Left hindlimb (tissue), 1 donor: ENCODE measurements at places on chromosomes 12 and 14.
A peak's percentile ranks its signal among the peaks of the same experiment; 100 is the strongest.

DNA sequence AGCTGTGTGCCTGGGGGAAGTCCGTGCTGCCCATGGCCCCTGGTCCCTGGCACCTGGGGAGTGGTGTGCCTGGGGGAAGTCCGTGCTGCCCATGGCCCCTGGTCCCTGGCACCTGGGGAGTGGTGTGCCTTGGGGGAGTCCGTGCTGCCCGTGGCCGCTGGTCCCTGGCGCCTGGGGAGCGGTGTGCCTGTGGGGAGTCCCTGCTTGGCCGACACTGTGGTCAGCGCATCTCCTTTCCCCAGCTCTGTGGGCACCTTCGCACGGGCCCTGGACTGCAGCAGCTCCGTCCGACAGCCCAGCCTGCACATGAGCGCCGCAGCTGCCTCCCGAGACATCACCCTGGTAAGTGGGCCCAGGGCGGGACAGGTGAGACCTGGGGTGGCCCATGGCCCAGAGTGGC is 14.5 kb upstream of the CRIP2 start:
- no peak for DNase-seq

DNA sequence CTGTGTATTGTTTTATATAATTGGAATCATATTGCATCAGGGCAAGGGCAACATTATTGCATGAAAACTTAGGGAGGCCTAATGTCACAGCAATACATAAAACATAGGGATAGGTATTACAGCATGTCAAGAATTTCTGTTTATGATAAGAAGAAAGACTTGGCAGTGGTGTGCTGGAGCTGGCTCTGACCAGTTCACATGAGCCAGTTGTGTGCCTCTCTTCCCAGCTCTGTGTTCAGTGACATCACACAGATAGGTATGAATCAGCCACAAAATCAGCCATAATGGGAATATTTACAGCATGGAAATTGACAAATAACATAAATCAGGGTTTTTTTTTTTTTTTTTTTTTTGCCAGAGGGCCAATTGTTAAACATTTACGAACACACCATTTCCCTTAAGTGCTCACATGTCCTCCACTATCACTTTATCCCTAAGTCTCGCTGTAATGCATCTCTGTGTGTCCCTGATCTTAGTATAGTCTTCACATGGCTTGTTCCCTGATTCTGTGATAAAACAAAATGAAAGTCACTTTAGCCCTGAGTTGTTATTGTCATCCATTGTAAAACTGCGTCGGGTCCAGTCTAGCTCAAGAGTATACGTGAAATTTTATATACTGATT is 31.9 kb upstream of the ACSM4 start:
- no peak for DNase-seq

GRCh38 chr12:63302269-63302940 is 151.4 kb upstream of the AVPR1A start:
- DNase-seq = no peak

DNA sequence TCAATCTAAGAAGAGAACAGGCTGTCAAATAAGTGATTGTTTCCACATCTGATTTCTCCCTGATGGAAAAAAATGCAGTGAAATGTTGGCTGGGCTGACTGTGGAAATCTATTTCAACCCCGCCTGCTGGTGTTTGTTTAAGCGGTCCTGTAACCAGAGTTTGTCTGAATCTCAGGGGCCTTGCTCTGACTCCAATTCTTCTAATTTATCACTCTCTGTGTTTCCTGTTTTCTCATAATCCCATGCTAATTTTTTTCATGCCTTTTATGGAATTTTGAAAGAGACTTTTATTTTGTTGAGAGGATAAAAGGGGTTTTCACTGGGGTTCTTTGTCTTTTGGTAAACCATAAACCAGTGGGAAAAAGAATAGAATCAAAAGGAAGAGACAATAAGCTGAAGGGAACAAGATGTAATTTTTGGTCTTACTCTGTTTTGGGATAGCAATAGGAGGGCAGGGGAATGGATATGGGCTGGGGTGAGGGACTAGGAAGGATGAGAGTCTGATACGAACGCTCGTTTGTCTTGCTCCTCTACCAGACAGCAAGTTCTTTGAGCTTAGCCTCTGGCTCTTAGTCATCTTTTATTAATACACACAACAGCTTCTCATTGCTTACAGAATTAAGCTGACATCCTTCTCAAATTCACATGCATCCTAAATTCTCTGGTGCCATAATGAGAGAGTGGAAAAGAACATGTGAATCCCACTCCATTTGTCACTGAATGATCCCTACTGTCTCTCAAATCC is 8.0 kb upstream of the MGP start:
- DNase-seq = peak; percentile 51

DNA sequence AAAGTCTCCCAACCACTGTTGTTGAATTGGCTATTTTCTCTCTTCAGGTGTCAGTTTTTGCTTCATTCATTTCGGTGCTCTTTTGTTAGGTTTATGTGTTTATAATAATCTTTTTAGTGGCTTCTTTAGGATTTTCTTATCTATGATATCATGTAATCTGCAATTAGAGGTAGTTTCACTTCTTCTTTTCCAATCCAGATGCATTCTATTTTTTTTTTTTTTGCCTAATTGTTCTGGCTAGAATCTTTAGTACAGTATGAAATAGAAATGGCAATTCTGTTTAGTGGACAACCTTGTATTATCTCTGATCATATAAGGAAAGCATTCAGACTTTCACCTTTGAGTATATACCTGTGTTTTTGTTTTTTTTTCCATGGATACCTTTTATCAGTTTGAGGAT is 17.4 kb downstream of the CNOT2 start:
- no peak for DNase-seq

DNA sequence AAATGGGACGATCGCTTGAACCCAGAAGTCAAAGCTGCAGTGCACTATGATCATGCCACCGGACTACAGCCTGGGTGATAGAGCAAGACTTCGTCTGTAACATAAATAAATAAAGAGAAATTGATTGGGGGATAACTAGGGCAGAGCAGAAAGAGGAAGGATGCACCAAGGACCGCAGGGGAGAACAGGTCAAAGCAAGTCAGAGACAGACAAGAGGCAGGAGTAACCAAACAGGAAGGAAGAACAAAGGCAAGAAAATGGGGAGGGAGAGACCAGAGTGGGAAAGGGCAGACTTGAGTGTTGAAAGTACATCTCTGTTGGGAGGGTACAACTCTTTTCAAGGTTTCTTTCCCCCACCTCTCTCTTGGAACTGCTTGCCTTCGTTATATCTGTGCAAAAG is 50.8 kb upstream of the ELK3 start:
- DNase-seq = no peak

- no peak for DNase-seq
Measured at GRCh38 chr12:25937096-25937495, 21.4 kb upstream of the RASSF8 start.

- no peak for DNase-seq
Measured at GRCh38 chr12:110176745-110177144, 52.6 kb downstream of the IFT81 start.

GRCh38 chr12:38809832-38810231 is 95.6 kb downstream of the CPNE8 start:
- no peak for DNase-seq
